Psoas muscle (tissue), 8 donors: ENCODE measurements at places on chromosomes 11 and 22.

- no peak for DNase-seq
Observed at GRCh38 chr11:34502949-34503348, 10.6 kb downstream of the ELF5 start.

- no peak for DNase-seq
Observed at GRCh38 chr11:35010654-35011053, 94.2 kb downstream of the PDHX start.

GRCh38 chr11:61075891-61076290 is 26.4 kb upstream of the CD5 start:
- DNase-seq, result no peak

GRCh38 chr22:44360668-44361381 is 48.1 kb upstream of the SHISAL1 start:
- DNase-seq, result peak; percentile 54

GRCh38 chr22:26670459-26670858 is 13.1 kb downstream of the MIAT start:
- DNase-seq, result no peak

- DNase-seq, result no peak
Observed at GRCh38 chr22:34070051-34070450, 149.8 kb upstream of the LARGE1 start.

GRCh38 chr11:69396051-69396947 is 85.2 kb upstream of the LINC01488 start:
- DNase-seq, result no peak

GRCh38 chr11:128908391-128909246 is 17.5 kb downstream of the KCNJ5 start:
- peak; percentile 73 for DNase-seq

DNA sequence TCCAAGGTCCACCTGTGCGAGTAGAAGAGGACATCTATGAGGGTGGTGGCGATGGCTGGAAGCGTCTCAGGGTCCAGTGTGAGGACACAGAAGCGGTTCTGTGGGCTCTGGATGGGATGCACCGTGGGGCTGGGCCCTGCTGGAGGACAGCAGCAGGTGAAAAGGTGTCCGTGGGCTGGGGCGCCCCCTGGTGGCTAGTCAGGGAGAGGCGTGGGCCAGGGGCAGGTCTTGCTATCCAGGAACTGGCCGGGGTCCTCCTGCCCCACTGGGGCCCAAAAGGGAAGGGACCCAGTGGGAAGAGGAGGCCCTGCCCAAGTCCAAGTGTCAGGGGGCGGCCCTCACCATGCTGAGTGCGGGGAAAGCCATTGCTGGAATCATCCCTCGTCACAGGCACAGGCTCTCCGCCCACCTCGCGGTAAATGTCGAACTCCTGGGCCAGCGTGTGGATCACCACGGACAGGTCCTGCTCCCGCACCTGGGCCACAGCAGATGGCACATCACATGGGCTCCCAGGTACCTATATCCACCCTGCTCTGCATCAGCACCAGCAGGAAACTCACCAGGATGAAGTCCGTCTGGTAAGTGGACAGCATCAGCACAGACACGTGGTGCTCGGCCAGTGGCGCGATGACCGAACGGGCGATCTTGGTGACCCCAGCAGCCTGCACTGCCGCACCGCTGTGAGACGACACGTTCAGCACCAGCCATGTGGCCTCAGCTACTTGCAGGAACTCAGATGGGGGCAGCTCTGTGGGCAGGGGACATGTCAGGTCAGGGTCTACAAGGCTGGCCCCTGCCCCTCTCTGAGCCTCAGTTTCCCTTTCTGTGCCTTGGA is 2.3 kb downstream of the CASTOR1 start:
- peak; percentile 69 for DNase-seq

- DNase-seq, result no peak
Observed at GRCh38 chr11:128458321-128458720, 129.0 kb downstream of the ETS1 start.

GRCh38 chr22:19831016-19831415 is 23.7 kb downstream of the GNB1L start:
- no peak for DNase-seq

- no peak for DNase-seq
Observed at GRCh38 chr11:70206982-70207376, 3.9 kb downstream of the FADD start.

GRCh38 chr11:24134879-24135589 is 361.8 kb upstream of the LUZP2 start:
- no peak for DNase-seq

- DNase-seq, result no peak
Observed at GRCh38 chr11:10443152-10443551, 11.9 kb upstream of the AMPD3 start.

DNA sequence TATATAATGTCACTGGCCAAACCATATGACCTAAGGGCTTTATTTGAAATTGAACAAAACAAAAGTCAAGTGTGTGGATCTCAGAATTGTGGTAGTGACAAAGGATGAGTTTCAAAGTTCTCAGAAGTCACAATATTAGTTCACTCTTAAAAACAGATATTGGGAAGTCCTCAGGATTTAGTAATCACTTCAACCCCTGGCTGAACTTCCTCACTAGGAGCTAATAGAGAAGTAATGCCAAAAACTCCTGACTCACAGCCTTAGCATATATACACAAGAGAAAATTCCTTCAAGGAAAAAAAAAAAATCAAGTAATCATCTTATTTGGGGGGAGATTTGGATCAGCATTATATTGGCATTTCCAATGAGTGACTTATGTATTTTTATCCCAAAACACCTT is 75.6 kb upstream of the APOA1 start:
- no peak for DNase-seq

GRCh38 chr22:19723232-19723982 is at the start of gene GP1BB:
Gene GP1BB, plus strand, starts transcription at chr22:19723539. Its CDS starts 31 bp downstream, at chr22:19723570.
- DNase-seq, result no peak

DNA sequence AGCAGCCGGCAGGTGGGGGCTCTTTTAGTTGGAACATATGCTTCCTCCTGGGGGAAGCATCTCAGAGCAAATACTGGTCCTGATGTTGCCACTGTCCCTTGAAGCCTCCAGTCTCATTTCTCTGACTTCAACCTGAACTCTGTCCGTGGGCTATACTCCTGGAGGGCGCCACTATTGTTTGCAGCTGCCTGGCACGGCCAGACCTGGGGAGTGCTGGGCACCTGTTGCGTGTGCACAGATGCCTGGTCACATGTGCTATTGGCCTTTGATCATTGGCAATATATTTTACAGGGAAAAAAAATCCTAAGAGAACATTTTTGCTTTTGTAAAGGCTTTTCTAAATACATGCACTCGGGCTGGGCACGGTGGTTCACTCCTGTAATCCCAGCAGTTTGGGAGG is 18.2 kb downstream of the LHFPL7 start:
- no peak for DNase-seq

DNA sequence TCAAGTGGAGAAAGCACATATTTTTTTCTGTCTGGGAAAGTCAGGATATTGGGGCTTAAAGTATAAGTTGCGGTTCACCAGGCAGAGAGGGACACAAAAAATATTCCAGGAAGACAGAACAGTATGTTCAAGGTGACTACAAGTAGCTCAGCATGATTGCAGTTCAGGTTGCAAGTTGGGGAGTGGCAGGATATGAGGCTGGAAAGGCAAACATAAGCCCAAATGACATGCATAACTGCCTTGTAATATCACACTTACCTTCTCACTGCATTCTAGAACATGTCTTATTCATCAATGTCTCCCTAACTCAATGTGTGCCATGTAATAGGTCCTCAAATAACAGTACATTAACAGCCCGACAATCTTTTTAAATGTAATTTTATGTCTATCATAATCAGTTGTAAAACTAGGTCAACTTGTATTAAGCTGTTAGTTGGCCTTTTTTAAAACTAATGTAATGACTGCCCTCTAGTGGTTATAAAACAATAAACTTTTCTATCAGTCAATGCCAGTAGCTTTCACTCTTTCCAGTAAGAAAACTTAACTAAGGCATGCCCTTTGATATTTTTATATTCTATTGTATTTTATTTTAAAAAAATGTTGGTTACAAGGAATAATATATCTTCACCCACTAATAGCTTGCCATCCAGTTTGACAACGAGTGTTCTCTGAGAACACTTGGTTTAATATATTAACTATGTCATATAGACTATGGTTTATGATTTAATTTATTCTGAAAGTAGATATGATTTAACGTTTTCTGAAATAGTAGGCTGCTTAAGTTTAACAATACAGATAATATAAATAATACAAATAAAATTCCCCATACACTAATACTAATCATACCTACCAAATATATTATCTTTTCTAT is 39.4 kb upstream of the CFAP300 start:
- no peak for DNase-seq

DNA sequence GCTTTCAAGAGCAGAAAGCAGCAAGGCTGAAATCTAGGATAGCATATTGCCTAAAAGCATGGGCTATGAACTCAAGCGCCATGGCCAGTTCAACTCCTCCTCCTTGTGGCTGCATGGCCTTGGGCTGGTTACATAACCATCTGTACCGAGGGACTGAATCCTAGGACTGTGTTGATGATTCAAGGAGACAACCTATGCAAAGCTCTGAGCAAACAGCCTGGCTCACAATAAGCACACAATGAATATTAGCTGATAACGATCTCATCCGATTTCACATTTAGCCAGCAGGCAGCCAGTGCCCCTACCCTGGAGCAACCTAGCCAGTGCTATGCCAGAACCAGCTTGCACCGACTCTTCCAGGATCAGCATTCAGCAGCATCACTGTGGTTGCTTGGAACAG is 698.4 kb downstream of the TBC1D22A start:
- DNase-seq, result no peak

DNA sequence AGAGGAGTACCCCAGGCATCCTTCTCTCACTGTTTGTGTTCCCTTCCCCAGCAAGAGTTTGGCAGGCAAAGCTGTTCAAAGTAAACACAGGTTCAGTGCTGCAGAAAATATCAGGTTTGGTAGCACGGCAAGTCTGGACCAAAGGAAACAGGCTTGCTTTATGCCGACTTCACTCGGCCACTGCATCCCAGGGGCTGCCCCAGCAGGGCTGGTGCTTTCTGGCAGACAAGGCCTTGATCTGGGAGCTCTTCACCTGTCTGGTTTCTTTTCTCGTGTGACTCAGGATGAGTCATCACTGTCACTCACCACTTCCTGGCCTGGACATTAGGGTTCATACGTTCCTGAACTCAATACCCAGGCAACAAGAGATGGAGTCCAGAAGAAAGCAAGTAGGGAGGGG is 52.6 kb upstream of the NAV2 start:
- no peak for DNase-seq

DNA sequence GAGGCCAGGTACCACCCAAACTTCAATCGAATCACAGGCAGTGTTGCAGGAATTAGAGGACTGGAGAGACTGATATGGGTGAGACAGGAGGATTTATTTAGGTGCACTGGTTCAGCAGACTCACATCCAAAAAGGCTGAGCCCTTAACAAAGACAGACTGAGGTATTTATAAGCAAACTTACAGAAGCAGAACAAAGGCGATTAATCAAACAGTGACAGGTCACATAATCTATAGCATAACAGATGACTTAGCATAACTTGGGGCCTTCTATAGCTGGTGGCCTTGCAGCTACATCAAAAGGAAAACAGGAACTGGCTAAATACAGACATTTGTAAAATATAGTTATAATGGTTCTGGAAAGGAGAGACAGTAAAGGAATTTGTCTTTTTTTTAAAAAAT is 2.1 kb downstream of the APOBEC3B start:
- DNase-seq, result no peak

GRCh38 chr11:9726321-9727022 is 62.6 kb downstream of the SWAP70 start:
- DNase-seq, result no peak

GRCh38 chr11:126375726-126376125 is 20.2 kb downstream of the ST3GAL4 start:
- no peak for DNase-seq

- peak; percentile 65 for DNase-seq
Observed at GRCh38 chr11:8233691-8234424, 29.8 kb downstream of the LMO1 start.

DNA sequence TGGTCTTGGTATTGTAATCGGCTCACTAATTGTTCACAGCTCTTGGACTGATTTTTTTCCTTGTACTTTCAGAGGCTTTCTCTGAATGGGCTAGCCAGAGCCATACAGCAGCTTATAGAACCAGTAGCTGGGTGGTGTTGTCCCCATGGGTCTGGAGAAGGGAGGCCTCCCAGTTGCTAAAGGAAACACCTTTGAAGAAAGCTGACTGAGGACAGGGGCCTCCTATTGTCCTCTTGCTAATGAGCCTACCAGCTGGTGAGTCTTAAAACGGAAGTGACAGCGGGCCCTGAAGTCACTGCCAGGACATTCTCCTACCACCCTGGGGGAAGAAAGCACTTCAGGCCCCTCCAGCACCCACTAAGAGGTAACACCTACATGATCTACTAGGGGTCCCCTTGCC is 9.9 kb downstream of the FADS3 start:
- no peak for DNase-seq

DNA sequence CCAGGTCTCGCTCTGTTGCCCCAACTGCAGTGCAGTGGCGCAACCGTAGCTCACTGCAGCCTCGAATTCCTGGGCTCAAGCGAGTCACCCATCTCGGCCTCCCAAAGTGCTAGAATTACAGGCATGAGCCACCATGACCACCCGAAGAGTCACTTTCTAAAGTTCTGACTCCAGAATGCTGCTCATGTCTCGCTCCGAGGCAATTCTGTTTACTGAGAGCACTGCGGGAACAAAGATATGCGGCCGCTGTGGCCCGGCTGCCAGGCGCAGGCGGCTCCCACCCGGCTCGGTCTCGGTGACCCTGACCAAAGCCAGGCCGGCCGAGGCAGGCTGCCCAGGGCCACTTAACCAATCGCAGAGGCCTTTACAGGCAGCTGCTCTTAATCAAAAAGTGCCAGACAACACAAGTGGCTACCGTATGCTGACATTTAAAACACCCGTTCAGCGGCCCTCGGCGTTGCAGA is 78.7 kb downstream of the PHF21B start:
- DNase-seq, result peak; percentile 52

DNA sequence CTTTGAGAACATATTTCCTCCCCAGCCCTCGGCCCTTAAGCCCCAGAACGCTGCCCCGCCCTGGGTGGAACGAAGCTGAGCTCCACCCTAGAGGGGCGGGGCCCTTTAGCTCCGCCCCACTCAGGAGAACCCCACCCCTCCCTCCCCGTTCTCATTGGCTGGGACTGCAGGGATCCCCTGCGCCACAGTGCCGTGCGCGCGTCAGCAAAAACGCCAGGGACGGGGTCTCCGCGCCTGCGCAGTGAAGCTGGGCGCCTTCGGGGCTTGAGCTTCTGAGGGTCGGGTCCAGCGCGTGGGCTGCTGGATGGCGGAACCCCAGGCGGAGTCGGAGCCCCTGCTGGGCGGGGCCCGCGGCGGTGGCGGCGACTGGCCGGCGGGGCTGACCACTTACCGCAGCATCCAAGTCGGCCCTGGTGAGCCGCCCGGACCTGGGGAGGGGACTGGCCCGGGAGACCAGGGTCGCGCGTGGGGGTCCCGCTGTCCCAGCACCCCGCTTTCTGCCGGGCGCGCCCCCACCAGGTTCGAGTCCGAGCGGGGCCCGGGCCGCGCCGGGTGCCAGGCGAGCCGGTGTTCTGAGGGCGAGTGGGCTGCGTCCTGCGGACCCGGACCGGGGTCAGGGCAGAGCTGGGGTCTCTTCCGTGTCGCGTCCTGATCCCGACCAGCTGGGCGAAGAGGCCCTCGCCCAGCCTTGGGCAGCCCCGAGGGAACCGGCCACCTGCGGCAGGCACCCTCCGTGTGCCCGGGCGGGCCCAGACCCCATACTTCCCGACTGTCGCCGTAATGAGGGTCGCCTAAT is at the start of gene TPCN2:
Gene TPCN2 (plus strand): TSS at position 239 of the 796 bp plus-strand sequence. CDS start 66 bp downstream, at position 305.
- peak; percentile 94 for DNase-seq
